ENCODE measurements at places on chromosomes 6 and 20.

DNA sequence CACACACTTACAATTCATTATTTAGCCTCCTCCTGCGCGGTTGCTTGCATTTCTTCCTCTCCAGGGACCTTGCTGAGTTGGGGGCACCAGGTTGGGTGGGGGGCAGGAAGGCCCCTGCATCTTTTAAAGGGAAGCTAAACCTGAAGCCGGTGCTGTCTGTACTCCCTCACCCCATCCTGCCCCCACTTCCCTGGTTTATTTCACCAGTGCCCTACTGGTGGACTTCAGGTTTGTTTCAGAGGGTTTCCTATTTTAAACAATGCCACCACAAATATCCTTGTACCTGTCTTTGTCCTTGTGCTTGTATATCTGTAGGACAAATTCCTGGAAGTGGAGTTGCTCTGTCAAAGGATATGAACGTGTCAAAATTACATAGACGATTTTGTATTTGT is 21.0 kb downstream of the PTK7 start:
- no peak for DNase-seq

DNA sequence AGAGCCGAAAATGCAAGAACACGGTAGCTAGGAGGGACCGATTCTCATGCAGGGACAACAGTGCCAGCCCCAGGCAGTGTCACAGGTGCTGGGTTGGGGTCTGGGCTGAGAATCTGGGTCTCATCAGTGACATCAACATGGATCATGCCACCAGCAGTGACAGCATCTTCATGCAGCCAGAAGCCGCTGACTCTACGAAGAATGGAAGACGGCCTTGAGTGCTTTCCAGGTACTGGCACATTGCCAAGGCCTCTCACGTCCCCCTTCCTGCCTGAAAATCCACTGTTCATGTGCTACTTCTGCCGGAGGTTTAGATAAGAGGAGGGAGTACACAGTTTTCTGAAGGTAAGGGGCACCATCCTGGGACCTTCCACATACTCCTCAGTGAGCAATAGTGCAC is 141.1 kb upstream of the FOXQ1 start:
- DNase-seq = no peak

DNA sequence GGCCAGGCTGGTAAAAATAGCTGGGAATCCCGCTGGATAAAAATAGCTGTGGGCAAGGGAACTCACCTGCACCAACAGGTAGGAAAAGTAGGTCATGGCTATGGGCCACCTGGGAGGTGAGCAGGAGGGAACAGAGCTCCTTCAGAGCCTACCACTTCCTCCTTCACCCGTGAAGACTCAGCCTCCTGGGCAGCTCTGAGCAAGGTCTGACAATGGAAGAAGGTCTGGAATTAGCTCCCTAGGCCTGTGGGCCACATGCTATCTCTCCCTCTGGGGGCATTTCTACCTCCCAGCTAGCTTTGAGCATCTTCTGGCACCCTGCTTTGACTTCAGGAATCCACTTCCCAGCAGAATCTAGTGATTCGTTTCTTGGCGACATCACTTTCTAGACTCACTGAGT is 153.9 kb downstream of the MRPL14 start:
- no peak for DNase-seq

GRCh38 chr20:61434341-61434781 is 182.3 kb downstream of the CDH4 start:
- DNase-seq = no peak

DNA sequence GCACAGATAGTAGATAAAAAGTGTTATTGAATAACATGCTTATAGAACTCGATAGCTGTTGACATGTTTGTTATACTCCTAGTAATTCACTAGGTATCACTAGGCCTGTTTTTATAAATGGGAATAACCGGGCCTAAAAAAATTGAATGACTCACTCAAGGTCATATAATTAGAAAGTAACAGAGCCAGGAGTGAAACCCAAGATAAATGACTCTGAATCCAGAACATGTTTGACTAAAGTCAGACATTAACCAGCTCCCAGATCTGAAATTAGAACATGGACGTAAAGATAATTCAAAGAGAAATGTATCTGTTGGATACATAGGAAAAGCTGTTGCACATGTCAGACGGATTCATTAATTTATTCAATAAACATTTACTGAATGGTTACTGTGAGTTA is 26.9 kb downstream of the RGS17 start:
- DNase-seq = no peak

DNA sequence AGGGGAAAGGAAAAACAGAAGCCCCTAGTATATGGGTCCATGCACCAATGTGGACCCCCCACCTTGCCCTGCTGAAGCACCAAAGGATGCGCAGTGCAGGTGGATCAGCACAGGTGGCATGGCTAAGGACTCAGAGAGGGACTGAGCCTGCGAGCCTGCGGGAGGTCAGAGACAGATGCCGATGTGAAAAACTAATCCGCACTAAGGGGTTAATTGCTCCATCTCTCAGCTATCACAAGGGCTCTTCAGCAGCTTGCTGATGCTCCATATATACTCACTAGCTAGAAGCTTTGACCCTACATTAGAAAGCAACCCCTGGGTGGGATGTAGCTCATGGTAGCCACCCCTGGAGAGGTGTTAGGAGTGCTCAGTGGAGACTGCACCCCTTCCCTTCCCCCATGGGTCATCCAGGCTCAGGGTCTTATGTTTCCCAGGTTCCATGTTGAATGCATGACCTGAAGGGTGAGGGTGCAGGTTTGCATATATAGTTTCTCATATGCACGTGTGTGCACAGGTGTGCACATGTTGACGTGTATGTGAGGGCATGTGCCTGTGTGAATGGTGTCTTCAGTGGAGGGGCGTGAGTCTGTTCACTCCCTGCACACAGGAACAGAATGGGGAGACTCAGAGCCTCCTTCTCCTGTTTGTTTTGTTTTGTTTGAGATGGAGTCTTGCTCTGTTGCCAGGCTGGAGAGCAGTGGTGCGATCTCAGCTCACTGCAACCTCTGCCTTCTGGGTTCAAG is 13.4 kb upstream of the IP6K3 start:
- no peak for DNase-seq
